GM12864 (cell line): ENCODE measurements at places on chromosomes 16 and 17.
A peak's percentile ranks its signal among the peaks of the same experiment; 100 is the strongest.

DNA sequence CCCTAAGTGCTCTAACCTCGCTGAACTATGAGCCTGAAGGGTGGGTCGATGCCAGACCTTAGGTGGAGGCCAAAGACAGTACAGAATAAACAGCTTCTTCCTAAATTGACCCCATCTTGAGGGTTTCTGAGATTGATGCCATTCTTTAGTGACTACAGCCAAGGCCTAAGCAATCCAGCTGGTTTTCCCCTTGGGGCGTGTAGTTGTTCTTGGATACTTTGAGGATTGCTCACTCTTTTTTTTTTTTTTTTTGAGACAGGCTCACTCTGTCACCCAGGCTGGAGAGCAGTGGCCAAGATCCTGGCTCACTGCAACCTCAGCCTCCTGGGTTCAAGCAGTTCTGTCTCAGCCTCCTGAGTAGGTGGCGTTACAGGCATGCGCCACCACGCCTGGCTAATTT lies 2.0 kb downstream of the OVCA2 start:
- no peak for DNase-seq

GRCh38 chr16:74695450-74696422 lies 4.9 kb downstream of the MLKL start:
- DNase-seq: peak; percentile 89

DNA sequence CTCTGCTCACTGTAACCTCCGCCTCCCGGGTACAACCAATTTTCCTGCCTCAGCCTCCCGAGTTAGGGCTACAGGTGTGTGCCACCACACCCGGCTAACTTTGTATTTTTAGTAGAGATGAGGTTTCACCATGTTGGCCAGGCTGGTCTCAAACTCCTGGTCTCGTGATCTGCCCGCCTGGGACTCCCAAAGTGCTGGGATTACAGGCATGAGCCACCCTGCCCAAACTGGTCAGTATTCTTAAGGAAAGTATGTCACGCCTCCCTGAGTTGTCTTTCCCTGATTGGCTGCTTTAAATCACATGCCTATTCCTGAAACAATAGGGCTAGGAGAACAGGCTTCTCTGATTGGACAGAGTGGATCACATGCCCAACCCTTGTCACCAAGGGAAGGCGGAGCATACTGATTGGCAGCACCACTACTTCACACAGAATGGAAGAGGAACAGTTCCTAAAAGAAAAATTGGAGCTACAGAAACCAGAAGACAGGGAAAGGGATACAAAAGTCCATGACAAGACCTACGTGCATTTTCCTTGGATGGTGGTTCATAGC lies 17.6 kb upstream of the CYB5B start:
- no peak for DNase-seq

DNA sequence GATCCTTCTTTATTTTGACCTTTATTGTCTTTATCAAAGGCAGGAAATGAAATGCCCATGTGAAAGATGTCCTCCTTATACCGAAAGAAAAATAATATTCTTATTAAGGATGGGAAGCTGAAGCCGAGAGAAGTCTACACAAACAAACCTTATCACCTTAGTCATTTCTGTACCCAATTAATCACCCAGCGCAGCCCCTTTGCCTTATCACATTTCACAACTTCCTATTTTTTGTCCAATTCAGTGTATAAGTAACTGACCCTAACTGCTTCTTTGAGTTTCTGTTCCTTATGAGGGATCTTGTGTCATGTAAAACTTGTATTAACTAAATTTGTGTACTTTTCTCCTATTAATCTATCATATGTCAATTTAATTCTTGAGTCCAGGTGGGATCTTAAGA lies 16.4 kb upstream of the CCL23 start:
- peak; percentile 5 for DNase-seq

- no peak for DNase-seq
Measured at GRCh38 chr17:82686366-82687324, 11.9 kb downstream of the RAB40B start.

GRCh38 chr16:86122681-86123342 lies 223.8 kb downstream of the IRF8 start:
- no peak for DNase-seq

- DNase-seq: no peak
Measured at GRCh38 chr16:22063888-22064467, 28.4 kb upstream of the VWA3A start.

DNA sequence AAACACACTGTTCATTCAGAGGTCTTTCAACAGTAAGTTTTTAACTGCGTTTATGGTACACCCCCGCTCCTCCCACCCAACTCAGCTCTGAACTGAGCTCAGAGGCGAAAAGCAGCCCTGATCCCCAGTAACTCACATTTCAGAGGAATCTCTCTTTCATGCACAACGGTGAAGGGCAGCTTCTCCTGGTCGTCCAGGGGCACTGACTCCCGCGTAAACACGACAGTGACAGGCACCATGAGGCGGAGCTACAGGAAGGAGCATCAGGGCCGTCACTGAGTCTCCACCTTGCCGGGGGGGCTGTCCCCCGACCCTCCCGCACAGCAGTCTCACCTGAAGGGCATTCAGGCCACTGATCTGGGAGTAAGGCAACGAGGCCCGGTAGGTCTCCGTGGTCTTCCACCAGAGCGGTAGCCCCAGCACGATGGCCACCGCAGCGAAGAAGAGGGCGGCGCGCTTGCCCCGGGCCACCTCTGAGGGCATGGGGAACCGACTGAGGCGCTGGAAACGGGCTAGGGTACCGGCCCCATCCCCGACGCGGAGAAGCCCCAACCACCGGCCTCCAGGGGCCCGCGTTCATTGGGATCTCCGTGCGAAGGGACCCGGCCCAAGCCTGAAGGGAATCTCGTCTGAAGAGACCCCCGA lies 486 bp downstream of the PIGS start:
- DNase-seq: no peak

DNA sequence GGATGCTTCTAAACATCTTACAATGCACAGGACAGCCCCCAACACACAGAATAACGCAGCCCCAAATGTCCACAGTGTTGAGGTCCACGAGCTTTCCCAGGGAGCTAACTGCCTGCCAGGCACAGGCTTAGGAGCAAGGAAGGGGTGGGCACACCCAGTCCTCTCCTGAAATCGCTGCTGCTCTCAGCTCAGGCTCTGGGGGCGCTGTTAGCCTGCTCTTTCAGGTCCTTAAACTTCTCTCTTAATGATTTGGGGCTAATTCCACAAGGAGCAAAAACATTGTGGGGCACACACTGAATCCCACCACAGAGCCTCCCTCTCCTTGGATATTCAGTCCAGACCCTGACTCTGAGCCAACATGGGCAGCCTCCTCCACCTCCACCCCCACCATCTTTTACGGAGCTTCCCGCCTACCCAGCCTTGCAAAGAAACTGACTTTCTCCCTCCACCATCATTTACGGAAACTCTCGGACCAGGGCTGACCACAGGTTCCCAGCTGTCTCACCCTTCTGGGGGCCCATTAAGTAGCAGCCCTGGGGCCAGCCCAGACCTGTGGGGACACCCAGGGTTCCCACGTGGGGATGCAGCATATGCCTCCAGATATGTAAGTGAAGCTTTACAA lies 1.1 kb downstream of the CD300H start:
- peak; percentile 7 for DNase-seq

DNA sequence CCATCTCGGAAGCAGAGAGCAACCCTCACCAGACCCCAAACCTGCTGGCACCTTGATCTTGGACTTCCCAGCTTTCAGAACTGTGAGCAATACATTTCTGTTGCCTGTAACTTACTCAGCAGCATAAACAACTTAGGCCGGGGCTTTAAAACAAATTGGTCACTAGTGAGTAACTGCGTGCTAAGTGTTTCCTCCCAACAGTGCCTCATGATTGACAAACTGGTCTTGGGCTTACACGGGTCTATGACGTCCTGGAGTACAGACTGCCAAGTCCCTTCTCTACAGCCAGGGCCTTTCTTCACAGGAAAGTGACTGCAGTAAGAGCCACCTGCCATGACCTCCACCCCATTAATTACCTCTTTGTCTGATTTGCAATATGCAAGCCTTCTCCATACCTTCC lies 136.7 kb downstream of the XYLT1 start:
- DNase-seq: no peak

DNA sequence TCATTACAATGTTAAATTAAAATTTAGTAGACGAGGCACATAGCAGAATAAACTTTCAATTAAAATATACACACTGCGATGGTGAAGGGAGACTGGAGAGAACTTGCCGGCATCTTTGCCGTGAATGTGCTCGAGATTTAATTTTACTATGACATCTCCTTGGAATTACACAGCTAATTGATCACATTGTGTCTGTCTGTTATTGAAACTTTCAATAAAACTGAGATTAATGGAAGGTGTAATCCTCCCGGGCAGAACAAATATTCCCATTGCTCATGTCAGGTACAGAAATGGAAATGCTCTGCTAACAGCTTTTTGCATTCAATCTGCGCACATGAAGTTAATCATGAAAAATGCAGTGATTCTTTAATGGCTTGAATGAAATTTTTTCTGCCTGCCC lies 210.1 kb upstream of the NLRP1 start:
- DNase-seq: no peak

GRCh38 chr16:81283044-81283443 lies 31.7 kb upstream of the GAN start:
- no peak for DNase-seq

- no peak for DNase-seq
Measured at GRCh38 chr16:66954097-66954659, 6.9 kb upstream of the CES3 start.

DNA sequence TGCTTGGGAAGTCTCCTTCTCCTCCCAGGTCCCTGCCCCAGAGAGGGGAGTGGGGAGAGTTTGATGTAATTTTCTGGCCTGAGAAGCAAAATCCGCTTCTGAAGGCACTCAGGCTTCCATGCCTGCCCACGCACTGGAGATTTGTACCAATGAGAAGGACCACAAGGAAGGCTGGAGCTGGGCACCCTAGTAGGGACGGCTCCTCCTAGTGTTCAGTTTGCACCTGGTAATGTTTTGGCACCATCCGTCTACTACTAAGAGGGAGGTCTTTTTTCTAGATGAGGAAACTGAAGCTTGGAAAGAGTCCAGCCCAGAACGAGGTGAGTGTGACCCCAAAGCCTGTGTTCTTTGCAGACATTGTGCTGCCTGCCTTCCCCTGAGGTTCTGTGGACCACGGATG lies 83.6 kb upstream of the NLRP1 start:
- no peak for DNase-seq

DNA sequence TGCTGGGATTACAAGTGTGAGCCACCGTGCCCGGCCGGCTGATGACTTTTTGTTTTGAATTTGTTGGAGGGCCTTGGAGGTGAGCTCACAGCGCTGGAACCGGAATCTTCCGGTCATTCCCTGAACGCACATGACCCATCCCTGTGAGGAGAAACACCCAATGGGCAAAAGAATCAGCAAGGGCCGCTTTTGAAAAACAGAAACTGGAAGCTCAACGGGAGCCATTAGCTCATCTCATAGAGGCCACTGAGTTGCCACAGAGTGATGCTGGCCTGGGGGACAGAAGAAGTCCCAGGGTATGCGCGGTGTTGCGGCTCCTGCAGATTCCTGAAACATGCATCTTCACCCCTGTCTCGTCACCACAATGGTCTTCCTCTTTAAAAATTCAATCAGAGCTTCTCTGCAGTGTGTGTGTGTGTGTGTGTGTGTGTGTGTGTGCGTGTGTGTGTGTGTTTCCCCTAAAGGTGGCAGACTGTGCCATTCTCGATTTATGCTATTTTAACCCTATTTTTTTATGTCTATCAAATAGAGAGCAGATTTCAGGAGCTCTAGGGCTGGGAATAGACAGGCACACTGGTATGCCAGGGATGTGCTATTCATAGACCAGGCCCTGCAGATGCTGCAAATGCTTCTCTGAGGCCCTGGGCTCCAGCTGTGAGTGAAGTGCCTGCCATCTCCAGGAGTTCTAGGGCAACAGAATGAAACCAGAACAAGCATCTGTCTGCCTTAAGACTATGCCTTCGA lies 68.3 kb downstream of the MARCHF10 start:
- DNase-seq: no peak

DNA sequence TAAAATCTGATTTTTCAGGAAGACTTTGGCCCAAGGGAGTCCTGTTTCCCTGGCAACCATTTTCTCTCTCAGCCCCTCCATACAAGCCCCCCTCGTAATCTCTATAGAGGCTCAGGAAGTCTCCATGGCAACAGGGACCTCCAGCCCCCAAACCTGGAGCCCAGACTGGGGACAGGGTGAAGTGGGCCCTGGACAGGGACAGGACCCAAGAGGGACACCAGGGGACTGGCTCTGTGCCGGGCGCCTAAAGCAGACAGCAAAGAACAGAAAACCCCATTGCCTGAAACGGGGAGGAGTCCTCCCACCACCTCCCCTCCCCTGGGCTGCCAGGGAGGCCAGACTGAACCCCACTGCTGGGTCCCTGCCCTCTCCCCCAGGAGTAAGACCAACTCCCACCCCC lies 40.6 kb downstream of the CPNE2 start:
- no peak for DNase-seq

DNA sequence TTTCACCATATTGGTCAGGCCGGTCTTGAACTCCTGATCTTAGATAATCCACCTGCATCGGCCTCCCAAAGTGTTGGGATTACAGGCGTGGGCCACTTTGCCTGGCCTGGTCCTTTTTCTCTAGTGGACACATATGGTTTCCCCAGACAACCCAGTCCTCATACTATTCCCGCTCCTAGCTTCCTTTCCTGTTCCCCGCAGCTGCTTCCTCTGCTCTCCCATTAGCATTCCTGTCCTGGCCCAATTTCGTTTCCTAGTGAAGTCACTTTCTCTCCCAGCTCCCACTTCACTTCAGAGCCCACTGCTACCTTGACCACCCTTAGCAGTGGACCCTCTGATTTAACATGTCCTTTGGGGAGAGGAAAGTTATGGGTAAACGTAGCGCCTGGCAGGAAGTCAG lies 11.3 kb downstream of the KATNIP start:
- no peak for DNase-seq

- no peak for DNase-seq
Measured at GRCh38 chr16:752007-752312, 8.6 kb upstream of the MSLN start.

- DNase-seq: no peak
Measured at GRCh38 chr16:57479976-57480753, 6.1 kb downstream of the DOK4 start.

DNA sequence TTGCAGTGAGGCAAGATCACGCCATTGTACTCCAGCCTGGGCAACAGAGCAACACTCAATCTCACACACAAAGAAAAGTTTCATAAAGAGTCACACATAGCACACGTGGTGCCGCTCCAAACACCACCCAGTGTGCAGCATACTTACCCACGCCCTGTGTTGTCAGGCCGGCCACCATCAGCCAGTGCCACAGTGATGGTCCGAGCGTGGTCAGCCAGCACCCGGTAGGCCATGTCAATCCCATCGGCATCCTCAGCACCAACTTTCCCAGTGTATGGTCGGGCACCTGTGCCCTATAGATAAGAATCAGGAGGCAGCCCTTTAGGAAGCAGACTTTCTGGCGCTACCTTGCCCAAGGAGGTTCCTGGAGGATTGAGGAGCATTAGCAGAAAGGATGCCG lies 17.7 kb upstream of the EXOSC6 start:
- no peak for DNase-seq

DNA sequence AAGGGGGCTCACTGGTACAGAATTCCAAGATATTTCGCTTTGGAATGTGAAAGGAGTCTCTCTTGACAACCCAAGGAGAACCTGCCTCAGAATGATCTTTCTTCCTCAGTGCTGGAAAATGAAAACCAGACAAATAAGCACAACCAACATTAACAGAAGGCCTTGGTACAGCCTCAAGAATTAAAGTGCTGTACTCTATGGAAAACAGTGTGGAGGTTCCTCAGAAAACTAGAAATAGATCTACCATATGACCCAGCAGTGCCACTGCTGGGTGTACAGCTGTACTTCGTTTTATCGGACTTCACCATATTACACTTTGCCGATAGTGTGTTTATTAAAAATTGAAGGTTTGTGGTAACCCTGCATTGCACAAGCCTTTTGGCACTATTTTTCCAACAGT lies 25.2 kb downstream of the HLF start:
- DNase-seq: no peak

- DNase-seq: no peak
Measured at GRCh38 chr16:59707436-59708226, 973.5 kb upstream of the GOT2 start.
